Activated naive CD4-positive, alpha-beta T cell (primary cell): ENCODE measurements at places on chromosomes 7 and 10.

DNA sequence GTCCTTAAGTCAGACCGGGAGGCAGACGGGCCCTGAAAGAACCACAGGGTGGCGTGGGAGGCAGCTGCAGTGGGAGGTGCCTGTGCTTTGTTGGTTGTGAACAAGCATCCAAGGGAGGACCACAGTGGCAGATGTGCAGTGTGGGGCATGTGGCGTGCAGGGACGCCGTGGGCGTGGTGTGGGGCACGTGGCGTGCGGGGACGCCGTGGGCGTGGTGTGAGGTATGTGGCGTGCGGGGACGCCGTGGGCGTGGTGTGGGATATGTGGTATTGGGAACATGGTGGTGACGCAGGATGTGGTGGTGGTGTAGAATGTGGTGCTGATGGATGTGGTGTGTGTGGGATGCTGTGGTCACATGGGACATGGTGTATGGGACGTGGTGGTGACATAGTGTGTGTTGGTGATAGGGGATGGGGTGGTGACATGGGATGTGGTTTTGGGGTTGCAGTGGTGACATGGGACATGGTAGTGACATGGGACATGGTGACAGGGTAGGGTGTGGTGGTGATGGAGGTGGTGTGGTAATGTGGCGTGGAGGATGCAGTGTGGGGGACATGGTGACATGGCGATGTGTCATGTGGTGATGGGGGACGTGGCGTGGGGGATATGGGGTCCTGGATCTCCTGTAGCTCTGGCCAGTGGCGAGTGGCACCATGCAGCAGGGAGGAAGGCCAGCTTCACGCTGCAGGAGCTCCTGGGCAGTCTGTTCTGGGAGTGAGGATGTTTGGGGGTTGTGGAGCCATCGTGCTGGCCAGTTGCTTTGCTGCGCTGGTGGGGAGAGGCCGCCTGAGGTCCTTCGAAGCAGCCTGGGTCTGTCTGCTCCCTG lies 78.8 kb downstream of the INPP5A start:
- DNase-seq = no peak

- no peak for DNase-seq
Observed at GRCh38 chr10:78716043-78716660, 352.6 kb upstream of the ZMIZ1 start.

DNA sequence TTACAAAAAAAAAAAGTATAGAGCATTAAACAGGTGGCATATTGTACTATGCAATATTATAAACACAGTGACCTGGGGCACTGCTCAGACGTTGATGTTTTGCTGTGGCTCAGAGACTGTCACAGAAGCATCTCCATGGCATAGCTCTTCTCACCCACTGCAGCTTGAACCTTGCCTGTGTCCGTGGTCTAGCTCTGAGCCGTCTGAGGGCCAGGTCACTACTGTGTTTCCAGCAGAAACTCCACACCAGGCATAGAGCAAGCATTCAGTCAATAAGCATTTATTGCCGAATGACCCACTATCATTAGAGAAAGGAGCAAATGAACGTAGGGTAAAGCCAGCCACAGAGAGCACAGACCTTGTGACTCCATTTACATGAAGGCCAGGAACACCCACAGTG lies 443.2 kb upstream of the FOXK1 start:
- DNase-seq = no peak

DNA sequence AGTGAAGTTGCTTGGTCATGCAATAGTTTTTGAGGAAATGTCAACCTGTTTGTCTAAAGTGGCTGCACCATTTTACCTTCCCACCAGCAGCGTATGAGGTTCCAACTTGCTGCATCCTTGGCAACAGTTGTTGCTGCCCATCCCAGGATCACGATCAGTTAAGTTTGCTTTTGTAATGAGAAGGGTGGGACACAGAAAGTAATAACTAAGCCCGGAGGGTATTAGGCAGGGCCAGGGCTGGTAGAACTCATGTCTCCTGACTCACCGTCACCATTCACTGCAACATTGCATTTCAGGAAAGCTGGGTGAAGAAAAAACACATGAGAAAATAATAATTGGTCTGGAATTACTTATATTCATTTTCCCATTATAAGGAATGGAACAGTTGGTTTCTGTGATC lies 25.4 kb downstream of the CELF2 start:
- no peak for DNase-seq

DNA sequence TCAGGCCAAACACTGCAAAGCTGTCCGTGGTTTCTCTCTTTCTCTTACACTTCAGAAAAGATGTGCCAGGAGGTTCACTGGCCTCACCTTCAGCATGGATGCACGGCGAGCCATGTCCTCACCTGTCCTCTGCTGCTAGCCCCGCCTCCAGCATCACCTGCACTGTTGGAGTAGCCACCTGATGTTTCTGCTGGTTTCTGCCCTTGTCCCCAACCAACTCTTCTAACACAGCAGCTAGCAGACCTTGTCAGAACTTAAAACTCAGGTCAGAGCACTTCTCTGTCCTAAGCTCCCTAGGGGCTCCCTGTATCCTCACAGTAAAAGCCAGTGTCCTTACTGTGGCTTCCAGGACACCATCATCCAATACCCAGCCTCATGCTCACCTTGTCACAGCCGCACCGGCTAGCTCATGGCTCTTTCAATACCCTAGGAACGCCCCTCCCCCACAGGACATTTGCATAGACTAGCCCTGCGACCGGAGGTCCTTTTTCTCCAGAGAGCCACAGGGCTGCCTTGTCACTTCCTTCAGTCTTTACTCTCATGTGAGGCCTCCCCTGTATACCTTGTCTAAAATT lies 15.2 kb downstream of the PALD1 start:
- no peak for DNase-seq

GRCh38 chr7:90411510-90411909 lies 8.2 kb downstream of the CLDN12 start:
- DNase-seq = no peak

DNA sequence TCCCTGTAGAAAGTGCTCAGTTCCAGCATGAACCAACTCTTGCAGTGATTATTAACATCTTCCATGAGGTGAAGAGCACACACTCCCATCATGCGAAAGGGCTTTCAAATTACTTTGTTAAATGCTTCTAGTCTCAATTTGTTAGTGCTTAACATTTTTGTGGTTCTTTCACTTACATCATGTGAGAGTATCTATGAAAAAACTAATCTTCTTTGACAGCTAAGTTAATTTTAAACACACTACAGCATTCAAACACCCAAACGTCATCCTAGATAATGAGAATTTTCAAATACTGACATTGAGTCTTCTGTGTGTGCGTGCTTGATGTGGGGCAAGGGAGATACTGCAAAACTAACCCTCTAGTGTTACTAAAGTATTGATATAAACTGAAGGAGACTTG lies 84.8 kb downstream of the ETV1 start:
- DNase-seq = no peak

DNA sequence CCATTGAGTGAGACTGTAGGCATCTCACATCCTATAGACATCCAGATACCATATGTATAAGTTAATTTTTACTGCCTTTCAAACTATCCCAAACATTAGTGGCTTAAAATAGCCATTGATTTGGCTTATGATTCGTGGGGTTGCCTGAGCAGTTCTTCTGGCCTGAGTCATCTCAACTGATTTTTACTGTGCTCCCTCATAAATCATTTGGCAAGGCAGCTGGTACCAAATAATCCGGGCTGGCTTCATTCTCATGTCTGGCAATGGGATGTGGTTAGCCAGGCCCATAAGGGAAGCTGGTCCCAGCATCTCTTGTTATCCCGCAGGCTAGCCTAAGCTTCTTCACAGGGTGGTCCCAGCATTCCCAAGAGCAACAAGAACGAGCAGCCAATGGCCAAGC lies 6.7 kb upstream of the LRGUK start:
- DNase-seq = no peak

DNA sequence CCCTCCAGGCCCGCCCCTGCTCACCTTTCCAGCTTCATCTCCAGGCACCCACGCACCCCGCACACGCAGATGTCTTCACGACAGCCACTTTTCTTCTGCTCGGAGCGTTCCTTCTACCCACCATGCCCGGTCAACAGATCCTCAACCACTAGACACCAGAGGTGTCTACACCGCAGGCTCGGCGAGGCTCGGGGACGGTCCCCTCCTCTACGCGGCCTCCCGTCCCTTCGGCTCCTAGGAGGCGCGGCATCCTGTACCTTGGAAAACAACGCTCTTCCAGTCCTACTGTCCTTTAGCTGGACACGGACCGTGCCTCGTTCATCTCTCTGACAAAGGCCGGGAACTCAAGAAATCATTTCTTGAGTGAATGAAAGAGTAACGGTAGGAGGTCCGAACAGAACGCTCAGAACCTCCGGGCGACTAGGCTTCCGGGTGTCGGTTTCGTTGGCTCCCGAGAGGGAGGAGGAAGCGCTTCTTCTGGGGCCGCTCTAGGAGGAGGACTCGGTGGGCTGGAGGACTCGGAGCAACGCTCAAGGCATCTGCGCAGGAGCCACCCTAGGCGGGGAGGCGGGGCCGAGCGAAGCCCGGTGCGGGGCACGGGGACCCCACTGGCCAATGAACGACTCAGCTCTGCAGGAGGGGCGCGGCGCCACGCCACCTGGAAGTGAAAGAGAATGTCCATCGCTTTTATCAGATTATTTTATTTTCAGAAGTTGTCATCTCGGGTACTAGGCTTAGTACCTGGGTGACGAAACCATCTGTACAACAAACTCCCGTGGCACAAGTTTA lies 7.2 kb upstream of the FIS1 start:
- DNase-seq = peak; percentile 97

- no peak for DNase-seq
Observed at GRCh38 chr7:120164-120991, 72.0 kb upstream of the FAM20C start.

GRCh38 chr7:50210706-50211115 lies 93.8 kb upstream of the IKZF1 start:
- DNase-seq = no peak

GRCh38 chr7:20296444-20296843 lies 34.3 kb upstream of the ITGB8 start:
- no peak for DNase-seq

DNA sequence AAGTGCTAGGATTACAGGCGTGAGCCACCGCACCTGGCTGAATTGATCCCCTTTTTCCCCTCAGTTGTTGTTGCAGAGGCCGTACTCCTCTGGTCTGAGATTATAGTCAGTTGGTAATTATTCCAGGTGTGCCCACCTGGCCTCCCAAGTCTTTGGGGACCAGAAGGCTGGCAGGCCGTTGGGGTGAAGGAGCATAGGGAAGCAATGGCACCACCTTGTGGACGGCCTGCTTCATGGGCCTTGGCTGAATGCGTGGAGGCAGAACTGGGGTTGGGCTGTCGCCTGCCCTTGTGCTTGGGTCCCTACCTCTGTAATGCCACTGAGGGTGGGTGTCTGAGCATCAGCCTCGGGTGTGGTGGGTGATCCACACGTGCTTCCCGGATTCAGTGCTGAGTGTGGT lies 125.7 kb downstream of the RGS10 start:
- peak; percentile 38 for DNase-seq

DNA sequence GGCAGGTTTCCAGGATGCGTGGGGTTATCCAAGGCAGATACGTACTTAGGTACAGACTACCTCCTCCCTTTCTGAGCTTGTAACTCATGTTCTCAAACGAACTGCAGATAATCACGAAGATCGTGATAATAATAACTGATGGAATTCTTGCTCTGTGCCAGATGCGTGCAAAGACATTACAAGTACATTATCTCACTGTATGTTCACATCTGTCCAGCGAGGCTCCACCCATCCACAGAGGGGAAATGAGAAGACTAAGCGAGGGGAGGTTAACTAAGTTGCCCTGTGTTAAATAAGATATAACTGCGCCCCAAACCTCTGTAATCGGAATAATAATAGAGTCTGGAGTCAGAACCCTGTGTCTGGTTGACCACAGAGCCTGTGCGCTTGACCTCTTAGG lies 1.9 kb downstream of the GALNT17 start:
- no peak for DNase-seq

GRCh38 chr10:13956826-13957225 lies 370.1 kb downstream of the PRPF18 start:
- DNase-seq = no peak

GRCh38 chr7:140674899-140675701 lies 2.4 kb downstream of the ADCK2 start:
- DNase-seq = no peak

DNA sequence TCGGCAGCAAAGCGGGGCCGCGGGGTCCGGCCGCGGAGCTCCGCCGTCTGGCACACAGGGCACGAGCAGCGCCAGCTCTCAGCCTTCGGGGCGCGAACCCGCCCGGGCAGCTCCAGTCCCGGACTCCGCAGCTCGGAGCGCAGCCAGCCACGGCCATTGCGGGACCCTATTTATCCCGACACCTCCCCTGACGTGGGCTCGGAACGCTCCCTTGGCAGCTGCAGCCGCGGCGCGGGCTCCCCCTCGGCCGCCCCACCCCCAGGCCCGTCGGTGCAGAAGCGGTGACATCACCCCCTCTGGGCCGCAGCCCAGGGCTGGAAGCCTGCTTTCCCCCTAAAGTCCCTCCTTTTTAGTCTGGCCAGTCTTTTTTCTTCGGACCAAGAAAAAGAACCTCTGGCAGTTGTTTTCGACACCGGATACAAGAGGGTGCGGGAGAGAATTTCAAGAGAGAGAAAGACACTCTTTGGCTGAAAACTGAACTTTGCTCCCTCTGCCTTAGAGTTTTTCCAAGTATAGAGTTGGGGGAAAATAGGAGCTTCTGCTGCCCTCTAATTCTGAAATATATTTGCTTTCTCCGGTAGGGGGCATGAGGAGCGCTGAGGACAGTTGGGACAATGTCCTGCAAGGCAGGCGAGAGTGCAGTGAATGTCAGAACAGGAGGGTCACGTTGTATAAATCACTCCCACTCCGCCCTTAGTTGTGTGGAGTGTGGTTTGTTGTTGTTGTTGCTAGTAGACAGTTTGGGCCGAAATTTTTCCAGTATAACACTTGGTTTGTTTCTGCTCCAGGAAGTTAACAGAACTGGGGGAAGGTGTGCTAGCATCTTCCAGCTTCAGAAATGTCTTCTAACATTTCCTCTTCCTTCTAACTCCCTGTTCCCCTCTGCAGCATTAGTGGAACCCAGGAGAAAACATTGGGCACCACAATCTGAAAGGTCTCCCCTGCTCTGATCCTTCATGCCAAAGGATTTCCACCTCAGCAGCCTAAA lies at the start of gene SFRP4:
Gene SFRP4 (minus strand): TSS at position 145 of the 988 bp plus-strand sequence. CDS start 280 bp downstream, outside the sequence.
- DNase-seq = no peak

- no peak for DNase-seq
Observed at GRCh38 chr10:115659616-115660015, 566.5 kb downstream of the ATRNL1 start.

DNA sequence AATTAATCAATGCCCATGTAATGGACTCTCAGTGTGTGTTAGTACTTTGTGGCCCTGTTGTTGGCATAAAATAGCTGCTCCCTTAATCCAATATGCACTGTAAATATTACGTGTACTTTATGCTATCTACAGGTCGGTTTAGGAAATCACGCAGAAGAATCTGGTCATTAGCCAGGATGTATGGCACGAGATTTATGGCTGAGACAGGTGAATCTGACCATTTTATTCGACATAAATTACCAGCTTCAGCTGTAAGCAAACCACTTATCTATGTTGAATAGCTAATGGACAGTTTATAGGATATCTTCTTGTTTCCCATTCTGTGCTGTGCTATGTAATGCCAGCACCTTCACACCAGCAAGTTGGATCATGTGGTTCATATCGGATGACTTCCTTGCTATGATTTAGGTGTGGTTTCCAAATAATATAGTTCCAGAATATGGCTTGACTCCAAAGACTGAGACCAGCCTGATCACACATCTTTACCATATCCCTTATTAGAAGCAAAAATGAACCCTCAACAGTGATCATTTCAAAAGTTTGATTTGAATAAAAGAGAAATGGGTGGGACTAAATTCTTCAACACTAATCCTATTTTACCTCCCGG lies 301.4 kb downstream of the AHR start:
- no peak for DNase-seq
